Heart left ventricle (tissue), 16 donors: ENCODE measurements at places on chromosomes 7 and 10. TPM values are rescaled to one million over a fixed set of nuclear protein-coding genes. Genes with fewer than 3 reads are reported as not detected.

STX1A gene
- 1.5 TPM for total RNA-seq

- no peak for DNase-seq
- no peak overlapping the region for H3K4me3 ChIP-seq
Measured at GRCh38 chr10:82969405-82969804, 1094.4 kb downstream of the NRG3 start.

GRCh38 chr10:114022766-114023597 is 20.7 kb upstream of the ADRB1 start:
- H3K36me3 ChIP-seq = no peaks in the 10 kb centered on the region
- H3K4me3 ChIP-seq = no peak overlapping the region
- H3K4me1 ChIP-seq = peaks cover 12% of the 10 kb centered on the region
- peak overlapping the region; percentile 43 for H3K27ac ChIP-seq

DNA sequence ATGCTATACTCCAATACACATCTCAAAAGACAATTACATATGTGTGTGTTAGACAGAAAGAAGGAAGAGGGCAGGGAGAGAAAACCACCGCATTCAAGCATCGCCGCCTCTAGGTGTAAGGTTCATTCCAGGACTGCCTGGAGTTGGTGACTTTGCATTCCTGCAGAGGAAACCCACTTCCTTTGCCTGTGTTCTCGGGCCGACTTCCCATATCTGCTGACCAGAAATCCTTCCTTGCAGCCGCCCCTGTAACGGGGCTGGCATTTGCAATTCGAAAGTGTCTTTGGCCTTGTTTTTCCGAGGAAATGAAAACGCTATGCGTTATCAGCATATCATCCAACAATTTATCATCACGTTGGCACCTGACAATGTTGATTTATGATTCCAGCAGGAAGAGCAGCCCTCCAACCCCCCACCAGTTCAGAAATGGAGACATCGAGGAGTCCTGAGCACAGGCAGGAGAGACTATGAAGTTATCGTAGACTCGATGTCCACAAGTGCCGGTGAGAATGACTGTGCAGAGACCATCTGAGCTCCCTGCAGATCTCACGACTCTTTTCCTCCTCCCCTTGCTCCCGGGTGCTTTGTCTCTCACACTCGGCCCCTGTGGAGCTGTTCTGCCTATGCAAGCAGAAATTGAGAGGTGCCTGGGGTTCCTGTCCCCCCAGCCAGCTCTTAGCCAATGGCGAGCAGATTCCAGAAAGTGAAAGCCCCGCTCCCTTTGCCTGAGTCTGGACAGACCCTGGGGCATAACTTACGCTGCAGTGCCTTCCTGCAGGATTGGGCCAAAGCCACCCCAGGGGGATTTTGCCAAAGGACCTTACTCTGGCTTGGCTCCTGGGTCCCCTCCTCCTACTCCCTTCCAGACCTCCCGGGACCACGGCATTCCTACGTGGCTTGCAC is 68.9 kb upstream of the FOXK1 start:
- H3K27ac ChIP-seq = no peak overlapping the region
- H3K4me3 ChIP-seq = peak overlapping the region; percentile 49

SH2D4B gene
- not detected for total RNA-seq

GRCh38 chr7:154338701-154339506 is 286.7 kb downstream of the DPP6 start:
- H3K27me3 ChIP-seq = no peaks in the 10 kb centered on the region
- no peaks in the 10 kb centered on the region for H3K4me1 ChIP-seq
- no peaks in the 10 kb centered on the region for H3K36me3 ChIP-seq
